Stimulated activated CD8-positive, alpha-beta memory T cell treated with anti-CD3 and anti-CD28 coated beads, Interleukin-7, amount 100 ng/mL, for 4 hours (primary cell): ENCODE measurements at places on chromosomes 7 and 10.
A peak's percentile ranks its signal among the peaks of the same experiment; 100 is the strongest.

DNA sequence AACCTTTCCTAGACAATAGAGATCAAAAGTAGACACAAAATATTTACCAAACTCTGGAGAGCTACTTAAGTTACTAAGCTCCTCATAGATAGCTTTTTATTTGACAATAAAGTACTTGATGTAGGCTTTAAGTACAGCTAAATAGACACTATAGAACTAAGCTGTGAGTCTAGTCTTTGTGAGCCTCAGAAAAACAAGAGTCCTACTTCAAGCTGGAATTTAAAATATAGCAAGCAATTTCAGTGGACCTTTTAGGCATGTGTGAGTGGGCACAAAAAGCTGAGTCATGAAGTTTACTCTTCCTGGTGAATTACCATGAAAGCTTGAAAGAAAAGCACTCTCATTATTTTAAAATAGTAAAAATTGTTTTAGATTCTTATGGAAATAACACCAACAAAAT is 76.1 kb downstream of the ADD3 start:
- no peak for DNase-seq

DNA sequence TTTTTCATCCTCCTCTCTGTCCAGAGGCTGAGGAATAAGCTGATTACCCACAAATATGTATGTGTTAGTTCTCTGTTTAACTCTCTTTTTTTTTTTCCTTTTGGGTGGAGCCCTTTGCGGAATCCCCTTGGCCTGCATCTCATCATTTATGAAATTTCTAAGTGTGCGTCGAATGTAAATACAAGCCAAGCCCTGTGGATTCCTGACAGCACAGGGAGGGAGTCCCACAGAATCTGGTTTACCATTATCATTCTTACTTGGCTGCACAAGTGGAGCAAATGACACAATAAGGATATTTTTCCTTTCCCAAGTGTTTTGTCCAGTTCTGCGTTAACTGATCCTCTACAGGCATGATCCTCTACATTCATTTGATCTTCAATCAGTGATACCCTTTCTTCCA is 11.4 kb downstream of the STK31 start:
- no peak for DNase-seq

GRCh38 chr7:78020874-78021249 is 222.3 kb downstream of the PHTF2 start:
- DNase-seq, result no peak

DNA sequence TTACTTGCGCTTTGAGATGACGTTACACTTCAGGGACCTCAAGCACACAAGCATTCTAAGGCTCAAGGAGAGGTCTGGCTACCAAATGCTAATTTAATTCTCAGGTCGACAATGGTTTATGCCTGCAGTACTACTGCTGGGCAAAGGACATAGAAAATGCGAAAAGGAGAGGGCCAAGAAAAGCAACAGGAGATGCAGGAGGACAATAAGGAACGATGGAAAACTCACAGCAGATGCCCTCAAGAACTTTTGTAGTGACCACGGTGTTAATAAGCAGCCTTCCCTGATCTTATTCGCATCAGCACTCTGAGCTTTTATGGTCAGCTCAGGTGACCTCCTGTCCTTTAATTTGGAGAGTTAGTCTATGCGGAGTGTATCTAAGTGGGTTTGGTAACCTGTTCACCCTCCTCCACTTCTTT is 146.3 kb downstream of the GPR85 start:
- DNase-seq, result no peak

DNA sequence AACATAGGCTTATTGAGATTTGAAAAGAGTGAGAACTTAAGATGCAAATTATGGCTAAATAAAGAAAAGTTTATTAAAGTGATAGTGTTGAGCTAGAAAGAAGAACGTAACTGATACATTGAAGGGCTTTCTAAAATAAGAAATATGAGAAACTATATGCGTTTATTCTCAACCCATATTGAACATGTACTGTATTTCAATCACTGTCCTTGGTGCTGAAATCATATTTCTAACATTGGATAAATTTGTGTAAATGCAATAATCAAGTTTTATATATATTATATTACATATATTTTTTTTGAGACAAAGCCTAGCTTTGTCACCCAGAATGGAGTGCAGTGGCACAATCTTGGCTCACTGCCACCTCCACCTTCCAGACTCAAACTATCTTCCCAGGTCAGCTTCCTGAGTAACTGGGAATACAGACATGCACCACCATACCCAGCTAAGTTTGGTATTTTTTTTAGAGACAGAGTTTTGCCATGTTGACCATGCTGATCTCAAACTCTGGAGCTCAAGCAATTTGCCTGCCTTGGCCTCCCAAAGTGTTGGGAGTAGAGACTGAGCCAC is 1065.8 kb downstream of the REEP3 start:
- no peak for DNase-seq

DNA sequence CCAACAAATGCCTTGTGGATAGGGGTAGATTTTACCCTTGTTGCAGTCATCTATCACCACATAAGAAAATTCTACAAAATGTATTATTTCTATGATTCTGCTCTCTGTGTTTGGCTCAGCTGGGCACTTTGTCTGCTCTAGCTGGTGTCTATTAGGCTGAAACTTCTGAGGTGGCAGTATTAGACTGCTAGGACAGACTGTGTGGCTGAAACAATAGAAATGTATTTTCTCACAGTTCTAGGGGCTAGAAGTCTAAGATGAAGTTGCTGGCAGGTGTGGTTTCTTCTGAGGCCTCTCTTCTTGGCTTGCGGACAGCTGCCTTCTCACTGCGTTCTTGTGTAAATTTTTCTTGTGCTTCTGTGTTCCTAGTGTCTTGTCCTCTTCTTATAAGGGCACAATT is 1139.6 kb upstream of the LRRTM3 start:
- DNase-seq, result no peak

DNA sequence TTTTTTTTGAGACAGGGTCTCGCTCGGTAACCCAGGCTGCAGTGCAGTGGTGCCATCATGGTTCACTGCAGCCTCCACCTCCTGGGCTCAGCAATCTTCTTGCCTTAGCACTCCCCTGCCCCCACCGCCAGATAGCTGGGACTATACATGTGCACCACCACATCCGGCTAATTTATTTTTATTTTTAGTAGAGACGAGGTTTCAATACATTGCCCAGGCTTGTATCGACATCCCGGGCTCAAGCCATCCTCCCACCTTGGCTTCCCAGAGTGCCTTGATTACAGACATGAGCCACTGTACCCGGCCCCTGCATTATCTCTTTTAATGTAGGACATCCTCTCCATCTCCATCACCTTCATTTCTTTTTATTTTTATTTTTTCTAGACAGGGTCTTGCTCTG is 213.3 kb downstream of the CUX1 start:
- DNase-seq, result no peak

- no peak for DNase-seq
Observed at GRCh38 chr7:4266270-4267040, 415.6 kb upstream of the FOXK1 start.

GRCh38 chr7:132760244-132760623 is 184.0 kb upstream of the PLXNA4 start:
- DNase-seq, result no peak

DNA sequence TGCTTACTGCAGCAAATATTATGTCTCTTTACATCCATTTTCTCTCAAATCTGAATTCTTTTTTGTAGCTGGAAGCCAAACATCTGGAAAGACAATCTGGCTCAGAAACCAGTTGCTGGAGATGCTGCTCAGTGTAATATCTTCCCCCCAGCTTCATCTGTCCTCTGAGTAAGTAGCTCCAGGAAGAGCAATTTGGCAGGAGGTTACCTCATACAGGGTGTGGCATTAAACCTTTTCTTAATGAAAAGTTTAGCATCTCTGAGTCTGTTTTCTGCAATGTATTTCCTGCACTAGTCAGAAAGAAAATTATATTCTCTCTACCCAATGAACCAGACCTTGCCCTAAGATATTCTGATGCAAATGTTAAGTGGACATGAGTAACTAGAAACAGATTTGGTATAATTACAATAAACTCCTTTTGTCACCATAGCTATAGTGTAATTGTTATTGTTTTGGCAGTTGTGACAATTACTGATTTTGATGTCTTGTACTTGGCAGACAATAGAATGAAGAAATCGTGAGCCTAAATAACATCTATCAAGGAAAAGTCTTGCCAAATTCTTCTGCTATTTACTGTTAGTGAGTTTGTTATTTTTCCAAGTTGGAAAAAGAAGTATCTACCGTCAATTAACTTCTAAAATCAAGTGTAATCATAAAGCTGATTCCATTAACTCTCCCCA is 123.3 kb downstream of the WDFY4 start:
- DNase-seq, result no peak

DNA sequence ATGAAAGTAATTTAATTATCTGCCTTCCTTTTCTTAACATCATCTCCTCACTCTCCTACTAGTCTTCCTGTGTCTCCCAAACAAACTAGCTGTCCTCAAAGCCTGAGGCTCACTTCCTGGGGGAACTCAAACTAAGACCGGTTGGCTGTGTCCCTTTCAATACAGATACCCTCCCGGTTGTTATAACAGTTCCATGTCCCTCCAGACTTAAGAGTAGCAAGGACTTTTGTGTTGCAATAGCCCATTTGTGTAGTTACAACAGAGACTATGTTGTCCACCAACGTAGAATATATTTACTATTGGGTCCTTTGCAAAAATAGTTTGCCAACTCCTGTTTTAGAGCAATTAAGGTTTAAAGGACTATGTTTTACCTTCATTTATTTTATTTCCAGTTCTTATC is 8.6 kb upstream of the TARP start:
- DNase-seq, result no peak

GRCh38 chr10:47291682-47292081 is 8.3 kb upstream of the GDF10 start:
- no peak for DNase-seq

DNA sequence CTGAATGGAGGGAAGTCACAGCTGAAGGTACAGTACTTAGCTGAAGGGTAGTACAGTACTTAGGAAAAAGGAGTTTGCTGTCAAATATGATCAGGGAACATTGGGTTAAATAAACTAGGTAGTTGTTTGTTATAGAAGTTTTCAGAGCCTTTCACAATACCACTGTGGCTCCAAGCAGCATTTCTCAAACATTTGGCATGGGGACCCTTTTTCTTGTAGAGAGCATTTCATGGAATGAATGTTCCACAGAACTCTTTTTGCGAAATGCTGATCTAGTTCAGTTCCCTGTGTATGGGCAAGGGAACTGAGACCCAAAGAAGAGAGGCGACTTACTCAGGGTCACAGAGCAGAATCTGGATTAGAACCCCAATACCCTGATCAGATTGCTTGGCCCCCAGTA is 31.5 kb upstream of the DDX50 start:
- no peak for DNase-seq

GRCh38 chr10:59432207-59432900 is 70.0 kb upstream of the FAM13C start:
- no peak for DNase-seq

GRCh38 chr10:115379064-115379463 is 285.9 kb downstream of the ATRNL1 start:
- no peak for DNase-seq

- DNase-seq, result peak; percentile 65
Observed at GRCh38 chr10:102133373-102134195, 744 bp downstream of the PPRC1 start.

DNA sequence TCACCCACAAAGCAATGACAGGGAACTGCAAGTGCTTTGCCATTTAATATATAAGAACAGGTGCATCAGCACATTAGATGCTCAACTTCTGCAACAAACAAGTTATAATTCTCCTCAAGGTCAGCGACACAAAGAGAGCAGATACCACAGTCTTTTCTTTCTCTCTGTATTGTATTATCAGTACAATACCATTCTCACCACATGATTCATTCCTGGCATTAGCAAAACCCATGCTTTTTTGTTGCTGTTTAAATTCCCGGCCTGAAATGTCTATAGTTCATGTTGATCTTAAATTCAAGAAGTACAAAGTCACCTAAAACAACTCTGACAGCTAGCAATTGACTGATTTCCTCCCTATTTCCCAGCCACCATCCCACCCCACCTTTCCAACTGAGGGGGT is 111.8 kb upstream of the FEZF1 start:
- DNase-seq, result no peak

GRCh38 chr10:30819341-30820181 is 190.0 kb upstream of the LYZL2 start:
- no peak for DNase-seq

- DNase-seq, result no peak
Observed at GRCh38 chr7:132134814-132135445, 441.3 kb downstream of the PLXNA4 start.

GRCh38 chr10:86329896-86330680 is 36.5 kb downstream of the GRID1 start:
- DNase-seq, result no peak

DNA sequence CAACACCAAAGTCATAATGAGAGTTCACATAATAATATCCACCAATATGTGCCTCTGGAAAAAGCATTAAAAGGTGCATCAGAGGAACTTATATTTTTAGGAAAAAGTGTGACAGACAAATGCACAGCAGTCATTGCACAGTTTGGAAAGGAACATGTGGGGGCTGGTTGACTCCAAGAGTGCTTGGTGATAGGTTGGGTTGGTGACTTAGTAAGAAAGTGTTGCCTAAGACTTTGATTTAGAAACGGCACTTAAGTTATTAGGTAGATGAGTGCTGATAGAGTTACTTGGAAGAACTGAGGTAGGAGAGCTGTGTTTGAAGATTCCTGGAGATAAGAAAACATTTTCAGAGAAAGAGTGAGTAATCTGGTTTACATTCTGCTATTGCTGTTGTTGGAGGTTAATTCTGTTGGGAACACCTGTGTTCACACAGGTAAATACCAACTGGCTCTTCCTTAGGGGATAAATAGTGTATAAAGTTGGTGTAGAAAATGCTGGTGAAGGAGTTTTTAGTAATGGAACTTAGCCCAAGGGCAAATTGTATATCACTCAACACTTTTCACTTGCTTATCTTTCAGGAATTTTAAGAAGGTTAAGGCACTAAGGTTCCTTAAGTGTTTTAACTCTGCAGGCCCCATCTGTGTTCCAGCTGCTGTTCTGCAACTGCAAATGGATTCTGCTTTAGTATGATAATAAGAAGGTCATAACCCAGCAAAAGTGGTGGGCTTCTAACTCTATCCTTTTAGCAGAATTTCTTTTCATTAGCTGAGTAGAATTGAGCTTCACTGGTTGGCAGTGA is 196.1 kb downstream of the NSUN6 start:
- DNase-seq, result no peak

GRCh38 chr7:96380111-96380512 is 58.2 kb upstream of the SLC25A13 start:
- no peak for DNase-seq

DNA sequence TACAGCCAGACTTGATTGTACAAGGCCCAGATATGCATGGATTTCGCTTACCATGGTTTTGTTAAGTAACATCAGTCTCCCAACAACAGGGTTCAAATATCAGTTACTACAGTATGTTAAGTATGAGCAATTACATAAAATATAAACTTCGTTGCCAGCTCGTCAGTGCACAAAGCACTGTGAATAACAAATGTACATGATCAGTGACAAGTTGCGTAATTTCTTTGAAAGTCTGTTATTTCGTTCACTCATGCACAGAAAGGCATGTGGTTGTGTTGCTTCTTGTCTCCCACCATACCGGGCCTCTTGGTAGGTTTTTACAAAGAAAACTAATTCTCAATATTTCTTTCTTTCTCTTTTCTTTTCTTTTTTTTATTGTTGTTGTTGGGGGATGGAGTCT is 12.5 kb upstream of the ZNF487 start:
- no peak for DNase-seq
